T-cell (primary cell): ENCODE measurements at places on chromosomes 13 and 19. TPM values are rescaled to one million over a fixed set of nuclear protein-coding genes. Genes with fewer than 3 reads are reported as not detected.
A peak's percentile ranks its signal among the peaks of the same experiment; 100 is the strongest.

RFPL4A gene
- not detected for total RNA-seq

TPT1 gene
- total RNA-seq: 8,813 TPM

NFIX gene
- total RNA-seq: 6.6 TPM

OR7A5 gene
- total RNA-seq: not detected

LRRC25 gene
- not detected for total RNA-seq

RASGRP4 gene
- total RNA-seq: 0.26 TPM

DNA sequence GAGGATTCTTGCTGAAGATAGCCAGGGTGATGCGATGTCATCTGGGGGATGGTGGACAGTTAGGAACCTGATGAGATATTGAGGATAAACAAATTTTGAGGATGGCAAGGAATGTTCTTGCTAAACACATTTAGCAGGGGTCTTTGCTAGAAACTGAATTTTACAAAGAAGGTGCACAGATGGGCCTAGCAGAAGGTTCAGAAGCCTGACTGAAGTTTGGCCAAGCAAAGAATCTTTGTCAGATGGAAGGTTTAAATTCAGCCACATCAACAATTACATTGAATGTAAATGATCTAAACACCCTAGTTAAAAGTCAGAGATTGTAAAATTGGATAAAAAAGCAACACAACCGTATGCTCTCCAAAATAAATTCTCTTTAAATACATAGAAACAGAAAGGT is 68.8 kb downstream of the WASF3 start:
- DNase-seq: no peak

DNA sequence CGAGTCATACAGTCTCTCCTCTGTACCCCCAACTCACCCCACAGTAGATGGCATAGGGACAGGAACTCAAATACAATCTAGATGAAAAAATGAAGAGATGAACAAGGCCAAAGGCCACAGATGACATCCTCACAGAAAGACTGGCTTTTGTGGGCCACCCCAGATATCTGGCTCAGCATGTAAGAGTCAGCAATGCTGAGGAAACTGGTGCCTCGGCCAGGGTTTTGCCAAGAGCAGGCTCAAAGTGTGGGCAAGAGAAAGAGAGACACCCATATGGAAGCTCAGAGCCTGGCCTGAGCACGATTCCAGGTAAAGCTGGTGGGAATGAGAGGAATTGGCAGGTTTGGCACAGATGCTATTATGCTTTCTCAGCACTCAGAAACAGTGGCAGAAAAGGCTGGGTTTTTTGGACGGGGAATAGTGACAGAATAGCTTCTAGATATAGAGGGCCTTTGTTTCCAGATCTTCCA is 460.6 kb downstream of the FOXO1 start:
- no peak for DNase-seq

- DNase-seq: no peak
Measured at GRCh38 chr19:10237702-10238101, 6.6 kb upstream of the S1PR2 start.

- DNase-seq: no peak
Measured at GRCh38 chr19:46528601-46529590, 33.2 kb upstream of the PNMA8B start.

DNA sequence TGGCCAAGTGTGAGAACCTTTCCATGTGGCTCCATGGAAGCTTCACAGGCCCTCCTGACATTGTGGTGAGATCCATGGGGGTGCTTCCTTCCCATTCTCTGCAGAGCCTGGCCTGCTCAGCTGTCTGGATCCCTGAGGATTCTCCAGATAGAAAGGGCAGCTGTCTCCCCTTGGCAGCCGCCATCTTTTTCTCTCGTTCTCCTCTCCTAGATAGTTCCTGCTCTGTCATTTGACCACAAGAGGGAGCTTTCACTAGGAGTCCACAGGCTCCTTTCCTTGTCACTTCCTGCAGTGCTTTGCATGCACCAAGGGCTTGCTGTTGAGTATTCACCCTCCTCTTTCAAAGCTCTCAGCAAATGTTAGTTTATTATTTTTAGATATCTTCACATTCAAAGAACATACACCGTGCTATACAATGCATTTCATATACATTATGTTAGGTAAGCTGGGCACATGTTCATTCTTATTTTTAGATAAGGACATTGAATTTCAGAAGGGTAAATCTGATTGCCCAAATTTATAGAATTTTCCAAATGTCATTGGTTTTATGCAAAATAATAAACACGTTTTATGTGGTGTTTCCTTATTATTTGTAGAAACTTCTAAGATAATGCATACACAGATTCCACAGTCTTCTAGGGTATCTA is 133.2 kb downstream of the FRY start:
- DNase-seq: peak; percentile 4

GRCh38 chr13:46660416-46660815 is 107.4 kb downstream of the LRCH1 start:
- DNase-seq: no peak

DNA sequence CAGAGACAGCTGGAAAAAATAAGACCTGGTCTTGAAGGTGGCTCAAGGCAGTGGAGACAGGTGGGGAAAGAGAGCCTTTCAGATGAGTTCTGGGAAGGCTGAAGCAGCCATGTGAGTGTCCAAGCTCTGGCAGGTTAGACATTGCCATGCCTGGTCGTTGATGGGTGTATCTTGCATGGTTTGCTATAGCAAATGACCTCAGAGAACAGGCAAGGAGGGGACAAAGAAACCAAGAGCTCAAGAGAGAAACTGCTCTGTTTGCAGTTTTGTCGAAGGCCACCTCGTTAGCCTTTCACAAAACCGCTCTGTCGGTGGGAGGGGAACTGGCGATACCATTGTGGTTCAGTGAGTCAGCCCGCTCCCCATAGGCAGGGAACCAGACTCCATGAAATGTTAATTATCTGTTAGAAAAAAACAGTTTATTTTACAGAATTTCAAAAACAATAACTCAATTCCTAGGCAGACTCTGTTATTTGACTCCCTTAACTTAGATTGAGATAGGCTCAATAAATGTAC is 82.8 kb upstream of the ARGLU1 start:
- DNase-seq: no peak

GRCh38 chr13:28251466-28251865 is 113.1 kb downstream of the PAN3 start:
- DNase-seq: no peak

GRCh38 chr19:28049875-28050274 is 1163.1 kb downstream of the UQCRFS1 start:
- DNase-seq: no peak

GRCh38 chr13:38900188-38900587 is 90.4 kb downstream of the STOML3 start:
- DNase-seq: no peak

- no peak for DNase-seq
Measured at GRCh38 chr13:73433890-73434289, 375.1 kb downstream of the KLF5 start.
